ENCODE measurements at places on chromosomes 5 and 9.
A peak's percentile ranks its signal among the peaks of the same experiment; 100 is the strongest.

DNA sequence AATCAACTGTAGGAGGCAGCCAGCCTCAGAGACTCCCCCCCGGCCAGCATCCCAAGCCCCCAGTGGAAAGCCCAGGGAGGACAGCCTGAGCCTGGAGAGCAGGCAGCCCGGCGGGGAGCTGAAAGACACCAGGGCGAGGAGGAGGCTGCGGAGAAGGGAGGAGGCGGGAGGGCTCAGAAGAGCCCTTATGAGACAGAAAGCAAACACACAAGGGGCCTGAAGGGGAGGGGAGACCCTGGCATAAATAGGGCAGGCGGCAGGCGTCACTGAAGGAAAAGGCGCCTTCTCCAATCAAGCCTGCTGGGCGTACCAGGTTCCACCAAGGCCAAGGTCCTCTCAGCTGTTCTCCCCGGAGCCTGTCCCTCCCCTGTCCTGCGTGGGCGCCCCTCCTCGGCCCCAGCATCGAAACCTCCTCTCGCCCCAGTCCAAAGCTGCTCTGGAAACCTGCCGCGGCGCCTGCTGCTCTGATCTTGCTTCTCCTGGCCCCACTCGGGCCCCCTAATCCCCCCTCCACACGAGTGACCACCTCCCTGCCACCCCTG is 1.3 kb downstream of the SLC9A3 start:
- DNase-seq: no peak

DNA sequence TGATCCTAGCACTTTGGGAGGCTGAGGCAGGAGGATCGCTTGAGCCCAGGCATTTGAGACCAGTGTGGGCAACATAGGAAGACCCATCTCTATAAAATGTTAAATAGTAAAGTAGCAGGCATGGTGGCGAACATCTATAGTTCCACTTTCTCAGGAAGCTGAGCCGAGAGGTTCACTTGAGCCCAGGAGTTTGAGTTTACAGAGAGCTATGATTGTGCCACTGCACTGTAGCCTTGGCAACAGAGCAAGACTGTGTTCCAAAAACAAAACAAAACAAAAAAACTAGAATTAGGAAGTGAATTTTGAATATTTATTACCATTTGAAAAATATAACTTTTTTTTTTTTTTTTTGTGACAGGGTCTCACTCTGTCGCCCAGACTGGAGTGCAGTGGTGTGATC is 26.8 kb upstream of the PAX5 start:
- DNase-seq: no peak

- no peak for DNase-seq
These were observed 226.1 kb downstream of the IRX2 start for GRCh38 chr5:2525351-2525750.

- DNase-seq: peak; percentile 46
These were observed 188.6 kb downstream of the FSTL4 start for GRCh38 chr5:133423618-133424282.

DNA sequence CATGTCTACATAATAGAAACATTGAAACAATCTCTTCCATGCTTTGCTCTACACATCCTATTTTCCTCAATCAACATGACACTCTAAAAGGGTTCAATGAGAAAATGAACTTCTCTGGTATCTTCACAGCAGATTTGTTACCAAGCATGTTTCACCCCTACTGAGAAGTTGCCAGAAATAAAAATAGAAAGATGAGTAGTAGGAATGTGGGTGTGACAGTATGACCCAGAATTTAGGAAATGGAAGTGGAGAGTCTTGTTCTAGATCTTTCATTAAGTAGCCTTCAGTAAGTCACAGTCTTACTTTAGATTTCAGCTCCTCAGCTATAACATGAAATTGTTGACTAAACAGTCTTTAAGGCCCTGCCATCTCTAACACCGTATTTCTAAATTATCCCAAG is 581.8 kb downstream of the EFNA5 start:
- DNase-seq: no peak

DNA sequence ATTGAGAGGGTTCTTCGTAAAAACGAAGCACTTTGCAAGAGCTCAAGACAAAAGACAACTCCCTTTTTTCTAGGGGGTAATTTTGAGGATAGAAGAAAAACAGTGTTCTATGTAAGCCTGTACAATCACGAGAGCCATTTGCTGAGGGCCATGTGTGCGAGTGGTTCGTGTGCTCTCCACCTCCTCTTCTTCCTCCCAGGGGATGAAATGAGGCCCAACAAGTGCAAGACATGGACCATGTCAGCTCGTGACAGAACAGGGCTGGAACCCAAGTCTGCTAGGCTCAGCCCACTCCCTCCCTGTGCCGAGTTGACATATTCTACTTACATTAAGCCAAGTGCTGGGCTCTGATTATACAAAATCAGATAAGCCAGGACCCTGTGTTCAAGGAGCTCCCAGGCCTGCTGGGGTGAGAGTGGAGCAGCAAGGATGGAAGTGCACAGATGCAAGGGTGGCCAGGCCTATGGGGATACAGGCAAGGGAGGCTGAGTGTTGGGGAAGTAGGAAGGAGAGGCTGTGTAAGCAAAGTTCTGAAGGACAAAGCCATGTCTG is 97.9 kb upstream of the MSX2 start:
- no peak for DNase-seq

- no peak for DNase-seq
These were observed 28.1 kb downstream of the FRMPD1 start for GRCh38 chr9:37678789-37679273.

DNA sequence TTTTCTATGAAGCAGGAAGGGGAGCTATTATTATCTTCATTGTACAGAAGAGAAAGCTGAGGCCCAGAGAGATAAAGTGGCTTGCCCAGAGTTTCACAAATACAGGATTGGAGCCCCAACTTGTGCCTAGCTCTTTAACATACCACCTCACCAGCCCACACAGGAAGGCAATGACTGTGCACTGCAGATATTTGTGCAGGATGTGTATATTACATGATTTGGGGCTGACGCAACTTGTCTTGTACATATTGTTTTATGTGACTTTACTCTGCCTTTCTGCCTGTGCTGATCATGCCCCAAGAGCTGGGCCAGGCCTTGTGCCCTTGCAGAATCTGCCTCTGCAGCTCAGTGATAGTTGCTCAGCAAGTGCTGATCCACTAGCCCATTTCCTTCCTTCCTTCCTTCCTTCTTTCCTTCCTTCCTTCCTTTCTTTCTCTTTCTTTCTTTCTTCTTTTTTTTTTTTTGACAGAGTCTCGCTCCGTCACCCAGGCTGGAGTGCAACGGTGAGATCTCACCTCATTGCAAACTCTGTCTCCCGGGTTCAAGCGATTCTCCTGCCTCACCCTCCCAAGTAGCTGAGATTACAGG is 106.6 kb upstream of the TBCA start:
- no peak for DNase-seq

DNA sequence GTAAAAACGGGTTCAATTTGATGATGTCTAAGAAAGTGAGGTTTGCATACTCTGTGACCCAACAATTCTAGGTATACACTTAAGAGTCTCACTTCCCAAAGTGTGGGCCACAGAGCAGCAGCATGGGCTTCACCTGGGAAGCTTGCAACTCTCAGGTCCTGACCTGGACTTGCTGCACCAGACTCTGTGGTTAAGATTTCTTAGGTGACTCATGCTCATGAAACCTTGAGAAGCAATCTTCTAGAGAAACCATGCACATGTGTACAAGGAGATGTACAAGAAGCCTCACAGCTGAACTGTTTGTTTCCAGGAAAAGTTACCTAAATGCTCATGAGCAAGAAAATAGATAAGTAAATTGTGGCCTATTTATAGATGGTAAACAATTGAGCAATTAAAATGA is 30.0 kb downstream of the DNAJC21 start:
- DNase-seq: no peak

DNA sequence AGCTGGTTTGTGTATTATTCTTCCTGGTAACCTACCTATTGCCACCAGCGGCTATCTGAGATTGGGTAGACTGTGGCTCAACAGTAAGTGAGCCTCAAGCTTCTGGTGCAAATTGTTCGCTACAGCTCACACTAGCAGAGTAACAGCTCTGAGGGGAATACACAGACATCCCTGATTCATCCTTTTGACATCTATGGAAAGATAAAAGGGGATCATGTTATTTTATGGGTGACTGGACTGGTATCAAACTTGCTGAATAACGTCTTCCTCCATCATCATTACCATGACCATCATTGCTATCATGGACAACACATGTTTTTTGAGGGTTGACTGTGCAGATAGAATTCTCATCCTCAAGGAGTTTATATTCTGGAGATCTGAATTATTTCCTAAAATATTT is 129.6 kb downstream of the PIK3R1 start:
- no peak for DNase-seq

GRCh38 chr9:76665458-76665857 is 98.8 kb upstream of the PCA3 start:
- no peak for DNase-seq

- DNase-seq: no peak
These were observed 51.2 kb downstream of the FCHO2 start for GRCh38 chr5:73007051-73007450.

- no peak for DNase-seq
These were observed 195.2 kb upstream of the TUT7 start for GRCh38 chr9:86549401-86549811.

- no peak for DNase-seq
These were observed 52.6 kb downstream of the MED27 start for GRCh38 chr9:132026932-132027585.

GRCh38 chr9:35277628-35278359 is 116.0 kb downstream of the UNC13B start:
- no peak for DNase-seq

DNA sequence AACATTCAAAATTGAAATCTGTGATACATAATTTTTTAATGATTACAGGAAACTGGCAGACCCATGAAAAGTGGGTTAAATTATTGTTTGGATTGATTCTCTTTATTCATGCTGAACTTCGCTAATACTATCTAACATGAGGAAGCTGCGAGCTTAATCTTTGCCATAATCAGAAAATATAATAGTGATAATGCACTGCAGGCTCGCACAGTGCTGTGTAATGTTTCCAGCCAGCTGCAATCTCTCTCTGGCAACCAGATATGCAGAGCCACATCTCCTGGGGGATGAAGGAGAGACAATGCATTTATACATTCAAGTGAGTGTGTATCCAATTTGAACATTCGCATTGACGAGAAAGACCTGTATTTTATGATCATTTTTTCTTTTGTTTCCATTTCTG is 669.7 kb upstream of the RGMB start:
- DNase-seq: no peak

GRCh38 chr5:173324115-173325001 is 3.9 kb downstream of the STC2 start:
- no peak for DNase-seq

- no peak for DNase-seq
These were observed 16.8 kb downstream of the ANKH start for GRCh38 chr5:14854799-14855198.

DNA sequence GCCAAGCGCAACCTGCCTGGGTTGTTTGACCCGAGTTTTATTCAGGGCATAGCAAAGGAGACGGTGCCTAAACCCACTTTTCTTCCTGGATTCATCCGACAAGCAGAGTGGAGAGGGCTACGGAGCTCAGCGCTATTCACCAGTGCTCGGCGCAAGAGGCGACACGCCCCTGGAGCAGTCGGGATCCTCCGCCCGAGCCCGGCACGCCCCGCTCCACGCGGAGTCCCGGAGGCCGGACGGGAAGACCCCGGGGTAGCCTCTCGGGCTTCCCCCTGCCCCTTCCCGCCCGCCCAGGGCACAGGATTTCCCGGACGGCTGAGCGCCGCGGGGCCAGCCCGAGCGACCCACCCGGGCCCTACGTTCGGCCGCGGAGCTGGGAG is 427 bp downstream of the SERINC5 start:
- peak; percentile 50 for DNase-seq

- DNase-seq: no peak
These were observed 79.6 kb downstream of the NTNG2 start for GRCh38 chr9:132241483-132241839.

- DNase-seq: no peak
These were observed 4.7 kb downstream of the ADGRD2 start for GRCh38 chr9:124454791-124455443.

Data from stimulated activated CD4-positive, alpha-beta T cell treated with anti-CD3 and anti-CD28 coated beads, Interleukin-12 subunit alpha, Interleukin-12 subunit beta, amount 100 ng/mL, for 24 hours (primary cell).